ENCODE measurements at places on chromosomes 4 and X.
A peak's percentile ranks its signal among the peaks of the same experiment; 100 is the strongest.

- DNase-seq, result peak; percentile 57
Observed at GRCh38 chr4:56821381-56822243, at the start of gene SPINK2. Gene SPINK2, minus strand, starts transcription at chr4:56821701. Its CDS starts 39 bp downstream, at chr4:56821662.

- DNase-seq, result no peak
Observed at GRCh38 chrX:105328773-105329172, 108.3 kb upstream of the TEX13A start.

DNA sequence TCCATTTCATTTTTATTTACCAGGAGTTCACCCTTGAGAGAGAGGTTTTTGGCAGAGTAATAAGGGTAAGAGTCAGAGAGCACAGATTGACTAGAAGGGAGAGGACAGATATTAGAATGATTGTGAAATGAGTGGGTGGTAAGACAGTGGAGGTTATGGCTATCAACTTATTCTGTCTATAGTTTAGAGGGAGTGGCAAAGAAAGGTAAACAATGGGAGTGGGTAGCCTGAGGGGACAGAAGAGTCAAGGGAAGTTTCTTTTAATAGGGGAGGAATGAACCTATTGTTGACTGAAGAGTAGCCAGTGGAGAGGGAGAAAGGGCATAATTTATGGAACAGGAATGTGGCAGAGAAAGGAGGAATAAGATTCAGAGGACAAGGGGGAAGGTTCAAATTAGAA is 186.5 kb upstream of the NRK start:
- DNase-seq, result no peak

- no peak for DNase-seq
Observed at GRCh38 chr4:115334736-115335411, 221.5 kb upstream of the NDST4 start.

DNA sequence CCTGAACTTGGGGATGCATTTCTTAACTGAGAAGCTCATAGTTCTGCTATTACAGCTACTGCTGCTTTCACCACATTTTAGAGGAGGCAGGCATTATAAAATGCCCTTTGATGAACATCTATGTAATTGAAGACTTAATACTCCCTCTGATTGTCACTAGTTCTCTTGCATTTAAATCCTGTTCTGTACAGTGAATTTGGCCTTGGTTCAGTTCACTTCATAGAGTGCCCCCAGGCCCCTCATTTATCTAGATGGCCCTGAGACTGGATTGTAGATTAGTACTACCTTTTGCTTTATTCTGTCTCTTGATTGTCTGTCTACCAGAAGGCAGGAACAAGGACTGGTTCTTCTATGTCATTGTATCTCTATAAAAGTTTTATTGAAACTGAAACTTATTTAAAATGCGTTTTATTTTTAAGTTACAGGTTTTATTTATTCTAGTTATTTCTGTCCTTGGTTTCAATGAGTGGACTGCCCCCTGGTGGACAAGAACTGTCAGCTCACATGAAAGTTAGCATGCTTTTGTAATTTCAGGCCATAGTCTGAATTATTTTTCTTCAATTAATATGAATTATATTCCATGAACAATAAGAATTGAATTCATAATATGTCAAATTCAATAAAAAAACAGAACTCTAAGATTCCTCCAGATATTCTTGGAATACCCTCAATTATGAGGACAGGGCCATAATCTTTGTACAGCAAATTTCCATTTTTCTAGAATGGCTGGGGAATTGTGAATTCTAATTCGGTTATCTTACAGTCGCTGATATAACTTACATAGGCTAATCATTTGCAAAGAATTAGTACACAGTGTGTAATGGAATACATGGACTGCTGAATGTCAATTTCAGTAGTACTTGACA is 47.2 kb upstream of the TMEM33 start:
- peak; percentile 12 for DNase-seq

DNA sequence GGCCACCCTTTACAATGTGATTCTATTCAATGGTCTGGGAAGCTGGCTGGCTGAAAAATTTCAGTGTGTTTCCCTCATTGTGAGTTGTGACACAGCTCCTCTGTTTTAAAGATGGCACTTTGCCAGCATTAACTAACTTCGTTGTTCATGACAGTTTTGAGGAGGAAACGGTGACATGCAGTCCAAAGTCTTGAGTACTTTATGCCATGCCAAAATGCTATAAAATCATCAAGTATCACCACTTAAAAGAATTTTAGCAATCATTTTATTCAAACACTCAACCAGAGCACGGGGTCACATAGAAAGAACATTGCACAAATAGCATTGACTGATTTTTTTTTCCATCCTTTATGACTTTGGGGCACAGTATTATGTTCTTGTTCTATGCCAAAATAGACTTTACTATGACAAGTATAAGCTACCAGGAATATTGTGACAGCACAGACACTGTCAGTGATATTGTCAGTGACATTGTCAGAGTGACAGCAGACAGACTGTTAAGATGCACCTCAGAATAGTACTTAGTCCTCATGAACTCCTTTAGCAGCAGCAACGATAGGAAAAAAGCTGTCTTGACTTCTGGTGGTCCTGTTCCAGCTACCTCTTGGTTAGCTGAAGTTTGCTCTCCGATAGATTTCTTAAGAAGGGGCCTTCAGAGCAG is 46.7 kb downstream of the CXCL13 start:
- no peak for DNase-seq

DNA sequence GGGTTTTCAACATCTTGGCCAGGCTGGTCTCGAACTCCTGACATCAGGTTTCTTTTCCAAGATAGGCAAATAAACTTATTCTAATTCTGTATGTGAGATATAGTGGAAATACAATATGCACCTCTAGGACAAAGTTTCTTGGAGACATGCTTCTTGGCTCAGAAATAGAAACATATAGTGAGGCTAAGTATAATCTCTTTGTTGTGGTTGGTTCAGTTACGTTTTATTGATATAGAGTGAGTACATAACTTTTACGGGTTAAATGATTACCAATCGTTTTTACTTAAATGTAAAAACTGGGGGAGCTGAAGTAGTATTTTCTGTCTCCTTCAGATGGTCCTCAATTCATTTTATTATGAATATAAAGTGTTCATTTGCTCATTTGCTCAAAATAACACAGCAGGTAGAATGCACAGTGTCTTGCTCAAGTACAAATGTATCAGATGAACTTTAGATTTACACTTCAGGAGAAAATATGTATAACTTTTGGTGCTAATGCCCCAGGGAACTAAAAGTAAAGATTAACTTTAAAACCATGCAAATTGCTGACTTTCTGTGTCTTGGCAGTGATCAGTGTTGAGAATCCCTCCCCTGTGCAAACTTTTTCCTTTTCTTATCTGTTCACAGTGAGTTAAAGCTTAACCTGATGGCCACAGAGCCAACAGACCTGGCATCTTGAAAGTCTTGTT is 77.6 kb downstream of the AFF1 start:
- DNase-seq, result no peak

GRCh38 chr4:2301225-2301642 is 39.3 kb upstream of the MXD4 start:
- no peak for DNase-seq

DNA sequence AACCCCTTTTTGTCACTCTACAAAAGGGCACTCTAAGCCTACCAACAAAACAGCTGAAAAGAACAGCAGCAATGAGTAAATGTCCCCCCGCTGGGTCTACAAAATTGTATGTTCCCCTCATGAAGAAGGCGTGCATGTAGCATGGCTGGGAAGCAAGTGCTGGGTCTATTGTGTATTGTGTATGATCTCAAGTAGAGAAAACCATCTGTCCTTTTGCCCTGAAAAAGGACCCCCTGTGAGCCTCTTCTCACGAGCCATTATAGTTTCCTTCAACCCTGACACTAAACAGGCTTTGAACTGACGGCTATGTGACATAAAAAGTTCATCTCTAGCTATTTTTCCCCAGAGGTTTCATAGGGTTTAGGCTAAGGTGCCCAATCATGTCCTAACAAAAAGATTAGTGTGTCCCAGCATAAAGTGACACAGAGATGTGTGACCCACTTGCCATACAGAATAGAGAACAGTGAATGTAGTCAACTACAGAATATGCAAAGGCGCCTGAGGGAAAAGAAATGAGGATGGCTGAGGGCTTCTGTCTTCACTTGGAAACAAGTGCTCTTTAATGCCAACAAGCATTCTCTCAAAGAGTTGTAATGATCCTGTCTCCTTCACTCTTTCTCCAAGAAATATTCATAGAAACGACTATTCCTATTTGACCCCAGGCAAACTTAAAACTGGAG is 27.3 kb downstream of the COL25A1 start:
- DNase-seq, result no peak

- DNase-seq, result peak; percentile 4
Observed at GRCh38 chrX:40158036-40158706, 60.4 kb upstream of the BCOR start.

- DNase-seq, result no peak
Observed at GRCh38 chr4:94976371-94977011, 218.7 kb downstream of the BMPR1B start.

- no peak for DNase-seq
Observed at GRCh38 chrX:17833954-17834353, 27.1 kb downstream of the RAI2 start.

DNA sequence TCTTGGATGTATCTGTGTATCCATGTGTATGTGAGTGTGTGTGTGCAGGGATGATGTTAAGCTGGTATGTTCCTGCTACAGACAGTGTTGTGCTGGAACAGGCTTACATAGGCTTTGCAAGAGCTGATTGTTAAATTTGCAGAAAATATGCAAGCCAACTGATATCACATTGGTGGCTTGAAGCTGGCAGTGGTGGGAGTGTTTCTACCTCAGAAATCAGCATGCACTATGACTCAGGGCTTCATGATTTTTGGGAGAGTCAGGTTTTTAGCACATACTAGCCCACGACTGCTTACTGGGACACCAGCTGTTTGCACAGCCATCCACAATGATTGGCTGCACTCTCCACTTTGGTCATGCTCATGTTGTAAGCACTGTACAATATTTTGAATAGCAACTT is 261.8 kb downstream of the DHX15 start:
- DNase-seq, result no peak

- DNase-seq, result no peak
Observed at GRCh38 chr4:26077756-26078155, 163.7 kb downstream of the SMIM20 start.

- no peak for DNase-seq
Observed at GRCh38 chrX:119151051-119151380, 23.4 kb upstream of the KIAA1210 start.

GRCh38 chr4:155433636-155434360 is 57.0 kb upstream of the MAP9 start:
- no peak for DNase-seq

GRCh38 chr4:44237643-44238042 is 211.0 kb downstream of the KCTD8 start:
- no peak for DNase-seq

DNA sequence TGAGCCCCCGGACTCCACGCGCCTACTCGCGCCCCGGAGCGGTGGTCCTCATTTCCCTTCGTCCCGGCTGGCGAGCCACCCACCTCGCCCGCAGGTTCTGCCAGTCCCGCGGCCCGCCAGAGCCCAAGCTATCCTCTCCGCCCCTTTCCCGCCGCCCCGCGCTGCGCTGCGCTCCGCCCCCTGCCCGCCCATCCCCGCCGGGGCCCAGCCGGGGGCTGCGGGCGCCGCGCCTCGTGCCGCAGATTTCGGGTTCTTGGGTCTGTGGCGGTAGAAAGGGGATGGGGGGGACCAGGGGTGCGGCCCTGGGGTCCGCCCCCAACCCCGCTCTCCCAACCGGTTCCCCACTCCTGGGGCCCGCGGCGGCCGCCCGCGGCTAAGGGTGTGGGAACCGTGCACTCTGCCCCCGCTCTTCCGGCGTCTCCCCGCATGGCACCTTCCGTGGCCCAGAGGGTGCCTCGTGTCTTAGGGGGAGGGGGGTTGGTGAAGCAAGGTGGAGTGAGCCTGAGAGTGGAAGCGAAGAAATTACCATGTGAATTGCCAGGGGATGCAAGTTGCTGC is 650.8 kb upstream of the DIPK2B start:
- DNase-seq, result peak; percentile 46

GRCh38 chr4:67871867-67872266 is 11.9 kb downstream of the TMPRSS11D start:
- peak; percentile 6 for DNase-seq

DNA sequence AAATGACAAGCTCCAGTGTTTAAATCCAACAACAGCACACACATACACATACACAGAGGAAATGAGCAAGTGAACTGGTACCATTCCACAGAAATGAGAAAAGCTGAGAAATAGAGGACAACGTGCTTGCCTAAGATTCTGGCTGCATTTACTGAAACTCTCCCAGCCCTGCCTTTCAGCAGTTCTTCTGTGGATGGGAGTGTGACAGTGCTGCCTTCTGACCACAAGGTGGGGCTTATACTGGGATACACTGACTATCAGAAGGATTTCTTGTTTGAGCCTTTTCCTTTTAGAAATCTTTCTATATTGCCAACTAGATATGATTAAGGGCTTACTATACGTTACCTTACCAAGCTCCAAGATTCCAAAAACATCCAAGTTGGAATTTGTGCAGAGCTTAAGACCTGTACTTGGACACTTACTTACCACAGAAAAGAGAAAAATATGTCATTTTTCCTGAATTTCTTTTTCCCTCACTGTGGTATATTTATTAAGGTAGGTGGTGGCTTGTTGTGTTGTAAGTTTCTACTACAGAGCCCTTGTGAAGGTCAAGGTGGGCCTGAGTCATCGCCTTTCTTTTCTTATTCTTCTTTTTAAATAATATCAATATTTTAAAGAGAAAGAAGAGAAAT is 10.7 kb upstream of the CXCL8 start:
- peak; percentile 23 for DNase-seq

DNA sequence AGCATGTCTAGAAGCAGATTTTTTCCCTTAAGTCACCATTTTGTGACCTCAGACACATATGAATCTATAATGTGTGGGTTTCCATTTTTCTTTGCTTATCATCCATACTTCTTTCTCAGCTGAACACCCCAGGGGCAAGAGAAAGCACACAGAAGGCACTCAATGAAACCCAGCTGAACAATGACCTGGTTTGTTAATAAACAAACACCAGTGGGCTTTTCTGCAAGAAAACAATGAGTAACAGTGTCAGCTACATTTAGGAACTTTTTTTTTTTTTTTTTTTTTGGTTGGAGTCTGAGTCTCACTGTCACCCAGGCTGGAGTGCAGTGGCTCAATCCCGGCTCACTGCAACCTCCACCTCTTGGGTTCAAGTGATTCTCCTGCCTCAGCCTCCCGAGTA is 40.7 kb upstream of the KLF3 start:
- DNase-seq, result no peak

- no peak for DNase-seq
Observed at GRCh38 chr4:124526769-124527168, 185.8 kb downstream of the ANKRD50 start.

- DNase-seq, result no peak
Observed at GRCh38 chr4:117063961-117064696, 21.2 kb downstream of the TRAM1L1 start.

DNA sequence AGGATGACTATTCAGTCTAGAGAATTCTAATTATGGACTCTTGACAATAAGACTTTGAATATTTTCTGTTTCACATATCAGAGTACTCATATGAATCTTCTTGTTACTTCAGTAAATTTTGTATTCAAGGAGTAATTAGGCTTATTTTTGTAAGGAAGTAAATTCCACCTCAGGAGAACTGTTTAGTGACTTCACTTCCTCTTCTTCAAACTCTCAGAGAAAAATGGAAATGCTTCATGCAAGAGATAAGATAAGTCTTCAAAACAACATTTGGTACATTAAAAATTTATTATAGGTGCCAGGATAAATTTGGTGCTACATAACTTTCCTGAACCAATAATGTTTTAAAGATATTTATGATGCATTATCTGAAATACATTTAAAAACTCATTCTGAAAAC is 1421.9 kb downstream of the PCDH7 start:
- DNase-seq, result no peak
